ENCODE measurements at places on chromosomes 5 and 9.

GRCh38 chr5:143086908-143087637, 316.4 kb downstream of the NR3C1 start:
- DNase-seq: no peak

- no peak for DNase-seq
Measured at GRCh38 chr9:22097707-22098106, 88.6 kb upstream of the CDKN2B start.

DNA sequence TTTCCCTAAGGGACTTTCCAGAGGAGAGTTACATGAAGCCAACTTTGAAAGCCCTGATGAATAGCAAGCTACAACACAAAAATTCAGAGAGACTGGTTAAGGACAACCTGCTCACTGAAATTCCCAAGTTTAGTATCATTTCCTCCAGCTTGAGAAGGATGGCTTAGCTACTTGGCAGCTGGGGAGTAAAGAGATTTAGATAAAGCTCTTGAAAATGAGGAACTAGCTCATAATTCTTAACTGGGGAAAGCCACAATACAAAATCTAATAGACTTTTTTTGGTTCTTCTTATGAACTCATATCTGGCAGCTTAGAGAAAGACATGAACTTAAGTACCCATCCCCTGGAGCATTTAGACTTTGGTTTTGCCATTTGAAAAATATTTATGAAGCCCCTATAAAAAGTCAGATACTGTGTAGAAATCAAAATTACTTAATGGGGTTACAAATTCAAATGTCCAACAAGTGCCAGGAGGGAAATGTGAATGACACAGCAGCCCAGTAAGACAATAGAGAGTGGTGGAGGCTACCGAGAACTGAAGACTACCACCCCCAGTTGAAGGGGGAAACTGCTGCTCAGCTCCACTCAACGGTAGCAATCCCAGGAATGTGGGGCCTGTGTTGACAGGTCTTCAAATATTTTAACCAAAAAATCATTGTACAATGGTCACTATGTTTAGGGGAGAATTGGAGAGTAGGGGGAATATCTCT, 79.4 kb upstream of the ADRB2 start:
- no peak for DNase-seq

- DNase-seq: no peak
Measured at GRCh38 chr9:136187683-136188586, 17.0 kb downstream of the LHX3 start.

GRCh38 chr9:125785248-125785751, 38.1 kb downstream of the PBX3 start:
- no peak for DNase-seq

DNA sequence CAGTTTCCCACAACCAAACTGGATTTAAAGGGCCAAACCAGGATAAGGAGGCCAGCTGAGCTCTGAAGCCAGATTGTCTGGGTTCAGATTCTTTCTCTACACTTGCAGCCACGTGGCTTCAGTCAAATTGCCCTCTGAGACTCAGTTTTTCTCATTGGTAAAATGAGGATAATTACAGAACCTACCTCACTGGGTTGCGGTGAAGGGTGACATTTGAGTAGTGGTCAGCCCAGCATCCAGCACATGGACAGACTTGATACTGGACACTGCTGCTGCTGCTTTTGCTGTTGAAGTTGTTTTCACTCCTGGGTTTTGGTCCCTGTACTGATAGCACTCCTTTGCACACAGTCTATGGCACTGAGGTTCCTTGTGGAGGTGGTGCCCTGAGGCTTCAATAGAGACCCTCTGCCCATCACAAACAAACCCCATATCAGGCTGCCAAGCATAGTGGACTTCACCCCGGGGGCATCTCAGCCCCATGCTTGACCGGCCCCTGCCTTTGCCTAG, 25.7 kb upstream of the CDKN2AIPNL start:
- DNase-seq: no peak

- no peak for DNase-seq
Measured at GRCh38 chr5:50967009-50967562, 300.6 kb downstream of the PARP8 start.

- DNase-seq: no peak
Measured at GRCh38 chr9:89037346-89037745, 46.1 kb downstream of the S1PR3 start.

DNA sequence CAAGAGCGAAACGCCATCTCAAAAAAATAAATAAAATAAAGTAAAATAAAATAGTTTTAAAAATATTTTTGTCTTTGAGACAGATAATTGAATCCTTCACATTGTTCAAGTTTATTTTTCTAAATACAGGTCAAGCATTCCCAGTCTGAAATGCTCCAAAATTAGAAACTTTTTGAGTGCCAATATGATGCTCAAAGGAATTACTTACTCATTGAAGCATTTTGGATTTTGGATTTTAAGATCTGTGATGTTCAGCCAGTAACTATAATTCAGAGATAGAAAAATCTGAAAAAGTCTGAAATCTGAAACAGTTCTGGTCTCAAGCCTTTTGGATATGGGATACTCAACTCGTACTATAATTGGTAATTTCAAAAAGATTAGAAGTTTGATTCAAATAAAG, 39.8 kb downstream of the RBM27 start:
- DNase-seq: no peak

- no peak for DNase-seq
Measured at GRCh38 chr9:129587487-129588262, 33.2 kb downstream of the C9orf50 start.

GRCh38 chr5:102711525-102712385, 43.4 kb upstream of the PAM start:
- no peak for DNase-seq

DNA sequence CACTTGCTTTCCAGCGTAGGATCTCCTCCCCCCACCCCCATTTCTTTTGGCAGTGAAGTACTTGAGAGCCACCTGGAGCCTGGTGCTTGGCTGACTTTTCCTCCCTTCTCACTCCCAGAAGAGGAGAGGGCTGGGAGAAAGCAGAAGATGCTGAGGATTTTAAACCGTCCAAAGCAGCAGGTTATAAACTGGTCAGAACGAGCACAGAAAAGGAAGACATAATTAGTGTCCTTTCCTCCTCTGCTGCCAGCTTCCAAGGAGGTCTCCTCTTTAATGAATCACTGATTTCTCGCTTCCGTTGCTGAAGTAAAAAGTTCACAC, 563 bp upstream of the FGF10 start:
- DNase-seq: no peak

DNA sequence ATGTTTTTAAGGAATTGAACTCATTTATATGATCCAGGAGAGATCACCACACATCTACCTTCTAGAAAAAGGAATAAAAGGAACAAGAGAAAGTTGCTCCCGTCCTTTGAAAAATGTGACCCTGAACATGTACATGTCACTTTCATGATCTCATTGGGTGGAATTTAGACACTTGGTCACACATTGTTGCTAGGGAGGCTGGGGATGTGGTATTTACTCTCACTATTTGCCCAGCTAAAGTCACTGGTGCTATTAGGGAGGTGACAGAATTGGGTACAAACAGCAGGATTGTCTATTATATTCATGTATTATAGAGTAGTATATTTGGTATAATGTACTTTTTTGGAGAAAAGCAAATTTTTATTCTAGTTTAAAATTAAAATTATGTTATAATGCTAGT, 2.1 kb upstream of the CDH10 start:
- DNase-seq: no peak

DNA sequence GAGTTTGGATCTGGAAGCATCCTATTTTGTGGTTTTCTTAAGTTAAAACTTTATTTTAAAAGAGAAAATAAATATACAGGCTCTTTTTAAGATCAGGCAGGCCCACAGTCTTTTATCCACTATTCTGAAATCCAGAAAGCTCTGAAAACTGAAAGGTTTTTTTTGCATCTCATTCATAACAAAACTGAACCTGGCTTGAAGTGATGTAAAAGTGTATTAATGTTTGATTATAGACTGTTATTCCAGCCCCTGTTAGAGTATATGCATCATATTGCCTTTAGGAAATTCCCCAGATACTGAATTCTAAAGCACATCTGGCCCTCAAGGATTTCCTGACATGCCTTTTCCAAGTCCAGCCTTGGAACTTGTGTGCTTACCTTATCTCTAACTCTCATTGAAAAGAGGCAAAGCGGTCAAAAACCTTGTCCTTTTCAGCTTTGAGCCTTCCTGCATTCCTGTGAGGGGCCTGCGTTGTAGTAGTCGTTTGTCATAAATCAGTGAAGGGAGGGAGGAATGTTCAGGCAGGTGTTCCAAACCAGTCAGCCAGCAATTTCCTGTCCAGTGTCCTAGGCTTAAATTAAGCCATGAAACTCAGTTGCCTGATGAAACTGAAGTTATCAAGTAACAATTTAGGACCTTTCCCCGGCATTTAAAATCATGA, 110.4 kb downstream of the TLE4 start:
- DNase-seq: no peak

DNA sequence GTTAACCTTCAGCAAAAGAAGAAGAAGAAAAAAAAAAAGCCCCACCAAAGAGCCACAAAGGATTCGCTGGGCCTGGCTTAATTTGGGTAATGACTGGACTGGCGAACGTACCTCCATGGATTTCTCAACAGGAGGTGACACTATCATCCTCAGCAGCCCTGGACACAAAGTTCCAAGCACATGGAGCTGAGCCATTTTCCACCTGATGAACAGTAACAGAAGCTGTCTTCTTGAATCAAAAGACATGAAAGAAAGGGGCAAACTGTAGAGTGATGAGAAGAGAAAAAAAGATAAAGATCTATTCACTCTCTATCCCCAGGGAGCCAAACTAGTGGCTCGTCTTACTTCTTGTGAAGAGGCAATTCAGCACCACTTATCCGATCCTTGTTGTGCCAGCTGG, 150.2 kb upstream of the TRPM3 start:
- no peak for DNase-seq

Data from NCI-H1694 (cell line).